Fibroblast of the conjunctiva (primary cell): ENCODE measurements at places on chromosomes 3 and 15.

DNA sequence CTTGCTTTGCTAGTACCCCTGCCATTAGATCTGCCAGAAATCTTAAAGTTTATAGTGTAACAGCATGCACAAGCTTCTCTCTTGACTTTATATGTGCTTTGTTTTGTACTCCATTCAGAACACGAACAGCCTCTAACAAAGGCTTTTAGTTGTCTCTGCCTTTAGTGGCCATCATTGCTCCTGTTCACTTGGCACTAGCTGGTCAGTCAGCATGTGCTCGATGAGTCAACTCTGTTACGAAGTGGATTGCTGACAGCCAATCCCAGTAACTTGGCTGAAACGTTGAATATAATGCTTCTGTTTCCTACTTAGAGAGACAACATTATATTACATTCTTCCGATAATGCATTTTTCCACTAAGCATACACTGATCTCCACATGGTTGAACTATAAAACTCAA is 349.2 kb downstream of the NAALADL2 start:
- DNase-seq, result no peak

GRCh38 chr15:83422081-83422480 is 25.1 kb upstream of the SH3GL3 start:
- DNase-seq, result no peak

DNA sequence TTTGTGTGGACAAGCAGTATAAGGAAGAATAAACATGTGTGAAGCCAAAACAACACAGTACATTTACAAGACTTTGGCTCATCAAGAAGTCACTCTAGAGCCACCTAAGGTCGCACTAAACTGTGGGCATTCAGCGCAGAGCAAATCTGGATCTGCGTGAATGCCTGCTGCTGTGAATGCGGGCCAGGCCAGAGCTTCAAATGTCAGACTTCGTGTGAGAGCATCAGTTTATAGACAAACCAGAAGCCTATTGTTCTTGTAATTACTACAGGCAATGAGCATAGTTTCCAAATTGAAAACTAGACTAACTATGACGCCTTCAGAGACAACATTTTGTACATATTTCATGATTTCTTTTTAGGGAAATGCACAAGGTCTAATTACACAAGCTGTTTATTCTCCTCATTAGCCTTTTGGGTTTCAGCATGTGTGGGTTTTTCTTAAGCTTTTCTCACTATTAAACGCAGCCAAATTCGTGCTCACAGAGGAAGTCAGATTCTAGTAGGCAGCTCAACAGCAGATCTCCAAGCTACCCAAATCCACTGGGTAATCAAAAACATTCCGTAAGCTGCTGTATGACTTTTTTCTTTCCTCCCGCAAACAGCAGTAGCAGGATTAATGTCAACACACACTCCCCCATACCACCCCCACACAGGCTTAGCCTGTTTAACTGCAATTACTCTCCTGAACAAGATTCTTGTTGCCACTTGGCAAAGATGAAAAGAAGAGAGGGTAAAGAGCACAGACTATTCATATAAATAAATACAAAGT is 84.5 kb upstream of the SETMAR start:
- DNase-seq, result no peak

GRCh38 chr15:55197719-55198118 is 978 bp upstream of the RSL24D1 start:
- DNase-seq, result no peak

- no peak for DNase-seq
These were observed 34.5 kb upstream of the ST3GAL6 start for GRCh38 chr3:98728672-98729071.

DNA sequence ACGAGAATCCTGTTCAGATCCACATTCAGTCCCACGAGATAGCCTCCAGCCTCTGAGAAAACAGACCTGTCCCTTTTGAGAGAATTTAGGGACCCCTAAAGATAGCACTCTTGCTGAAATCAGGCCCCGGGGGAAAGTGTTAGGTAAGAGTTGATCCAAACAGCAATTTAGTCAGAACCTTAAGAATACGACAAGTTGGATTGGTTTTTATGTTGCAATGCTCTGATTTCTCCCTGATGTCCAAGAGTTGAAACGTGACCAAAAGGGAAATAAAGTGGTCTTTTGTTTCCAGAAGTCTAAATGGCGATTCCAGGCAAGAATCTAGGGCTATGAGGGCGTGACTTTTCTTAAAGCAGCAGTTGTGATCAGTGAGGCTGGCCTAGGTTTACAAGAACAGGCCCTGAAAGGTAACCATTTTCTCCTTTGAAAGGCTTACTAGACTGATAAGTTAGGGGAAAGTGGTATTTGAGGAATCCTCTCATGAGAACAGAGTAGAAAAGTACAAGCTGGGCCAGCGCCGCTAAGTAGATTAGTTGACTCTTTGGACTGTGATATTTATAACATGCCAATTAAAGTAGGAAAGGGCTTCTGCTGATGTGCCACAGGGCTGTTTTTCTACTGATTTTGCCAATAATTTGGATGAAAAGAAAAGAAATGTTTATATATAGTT is 4.9 kb downstream of the MAN2A2 start:
- no peak for DNase-seq

DNA sequence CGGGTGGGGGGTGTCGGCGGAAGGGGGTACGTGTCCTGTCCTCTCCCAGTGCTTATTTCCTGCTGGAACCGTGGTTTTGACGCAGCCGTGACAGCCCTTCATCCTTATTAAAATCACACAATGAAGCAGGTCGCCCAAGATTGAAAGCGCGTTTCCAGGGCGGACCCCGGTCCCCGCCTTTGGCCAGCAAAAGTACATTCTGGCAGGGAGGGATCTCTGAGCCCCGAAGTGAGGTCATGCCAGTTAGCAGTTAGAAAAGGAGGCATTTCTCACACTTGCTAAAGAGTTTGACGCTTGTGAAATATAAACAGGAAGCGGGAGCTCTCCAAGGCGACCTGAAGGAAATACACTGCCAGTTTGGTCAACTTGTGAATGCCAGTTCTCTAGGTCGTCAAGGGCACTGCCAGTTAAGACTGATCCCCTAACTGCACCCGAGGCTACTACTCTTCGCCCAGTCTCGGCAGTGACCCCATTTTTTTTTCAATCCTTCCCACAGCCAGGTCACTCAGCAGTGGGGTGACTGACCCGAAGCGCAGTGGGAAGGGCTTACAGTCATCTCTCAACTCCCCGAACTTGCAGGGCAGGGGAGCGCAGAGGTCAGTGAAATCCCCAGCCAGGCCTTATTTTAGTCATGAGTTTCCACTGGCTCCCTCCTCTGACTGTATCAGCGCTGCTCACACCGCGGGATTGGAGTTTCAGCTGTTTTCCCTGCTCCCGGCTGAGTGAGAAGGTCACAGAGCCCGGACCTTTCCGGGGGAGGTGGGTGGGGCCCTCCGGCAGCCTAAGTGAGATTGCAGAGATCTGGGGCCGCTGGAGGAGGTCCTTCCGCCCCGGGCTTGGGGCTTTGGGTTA is 2.0 kb upstream of the BHLHE40 start:
- no peak for DNase-seq

DNA sequence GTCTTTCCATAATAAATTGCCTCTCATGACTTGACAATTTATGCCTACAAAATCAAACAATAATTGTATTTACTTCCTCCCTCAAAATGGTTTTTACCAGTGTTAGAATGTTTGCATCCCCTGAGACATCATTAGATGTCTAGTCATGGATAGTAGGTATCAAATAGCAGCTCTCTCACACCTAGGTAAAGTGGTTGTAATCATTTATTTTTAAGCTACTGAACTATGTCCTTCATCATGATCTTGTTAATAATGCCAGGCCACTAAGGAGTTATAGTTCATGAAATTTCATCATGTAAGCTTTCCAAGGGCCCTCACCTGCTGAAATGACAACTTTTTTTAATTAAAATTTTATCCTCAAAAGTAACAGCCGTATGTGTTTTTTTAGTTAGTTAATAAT is 134.1 kb downstream of the ARPP21 start:
- no peak for DNase-seq

DNA sequence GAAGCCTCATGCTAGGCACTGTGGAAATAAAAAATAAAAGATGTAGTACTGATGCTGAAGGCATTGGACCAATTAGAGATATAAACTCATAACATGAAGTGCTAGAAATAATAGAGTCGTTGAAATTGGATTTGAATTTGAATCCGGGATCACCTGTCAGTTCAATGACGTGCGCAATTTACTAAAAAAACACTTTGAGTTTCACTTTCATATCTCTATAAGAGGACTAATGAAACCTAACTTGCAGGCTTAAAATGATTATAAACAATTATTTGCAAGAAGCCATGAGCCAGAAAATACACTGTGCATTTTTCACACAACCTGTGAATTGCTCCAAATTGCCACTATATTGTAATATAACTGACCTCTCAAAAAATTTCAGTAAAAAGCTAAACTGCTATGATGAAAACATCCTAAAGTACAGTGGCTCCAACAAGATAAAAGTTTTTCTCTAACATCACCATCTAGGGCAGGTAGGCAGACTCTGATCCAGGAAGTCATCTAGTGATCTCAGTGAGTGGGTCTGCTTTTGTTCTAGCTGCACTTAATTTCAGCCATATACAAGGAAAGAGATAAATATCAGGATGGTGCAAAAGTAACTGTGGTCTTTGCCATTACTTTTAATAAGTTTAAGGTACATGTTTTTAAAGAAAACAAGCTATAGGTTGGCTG is 440.2 kb downstream of the CNTN6 start:
- DNase-seq, result no peak

DNA sequence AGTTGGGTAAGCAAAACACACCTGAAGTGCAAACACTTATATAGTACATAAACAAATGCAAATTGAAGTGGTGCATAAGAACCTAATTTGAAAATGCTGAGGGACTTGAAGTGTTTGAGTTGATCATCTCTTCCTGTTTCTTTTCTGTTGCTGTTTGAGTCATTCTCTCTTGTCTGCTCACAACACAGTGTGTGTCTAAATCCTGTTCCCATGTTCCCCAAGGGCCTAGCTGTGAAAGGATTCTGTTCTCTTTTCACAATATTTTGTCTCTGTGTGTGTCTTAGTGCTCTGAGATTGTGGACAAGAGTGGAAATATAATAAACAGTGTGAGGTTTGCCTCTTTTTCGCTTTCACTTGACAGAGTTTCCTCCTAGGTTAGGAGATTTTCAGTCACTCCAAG is 6.1 kb downstream of the CD96 start:
- no peak for DNase-seq

DNA sequence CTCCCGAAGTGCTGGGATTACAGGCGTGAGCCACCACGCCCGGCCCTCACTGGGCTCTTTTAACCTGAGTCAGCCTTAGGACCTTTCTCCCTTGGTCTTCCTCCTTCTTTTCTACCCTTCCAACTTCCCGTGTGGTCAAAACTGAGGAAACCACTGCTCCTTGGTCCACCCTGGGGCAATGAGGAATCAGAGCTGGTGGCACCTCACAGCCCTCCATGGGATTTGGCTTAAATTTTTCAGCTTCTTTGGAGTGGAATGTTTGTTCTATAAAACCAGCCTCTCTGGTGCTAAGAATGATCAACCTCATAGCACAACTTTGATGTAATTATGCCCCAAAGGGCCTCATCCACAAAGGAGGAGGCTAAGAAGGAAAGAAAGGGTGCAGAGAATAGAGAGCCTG is 76.6 kb upstream of the CFAP20DC start:
- no peak for DNase-seq

GRCh38 chr3:66398228-66399025 is 102.4 kb downstream of the LRIG1 start:
- DNase-seq, result no peak

DNA sequence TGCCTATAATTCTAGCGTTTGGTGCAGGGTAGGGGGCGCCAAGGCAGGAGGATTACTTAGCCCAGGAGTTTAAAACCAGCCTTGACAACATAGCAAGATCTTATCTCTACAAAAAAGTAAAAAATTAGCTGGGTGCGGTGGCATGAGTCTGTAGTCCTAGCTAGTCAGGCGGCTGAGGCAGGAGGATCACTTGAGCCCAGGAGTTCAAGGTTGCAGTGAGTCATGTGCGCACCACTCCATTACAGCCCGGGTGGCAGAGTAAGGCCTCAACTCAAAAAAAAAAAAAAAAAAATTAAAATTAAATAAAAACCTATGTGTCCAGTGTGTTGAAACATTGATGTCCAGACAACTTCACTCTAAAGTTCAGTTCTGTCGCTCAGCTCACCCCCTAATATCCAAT is 78.2 kb upstream of the SOX2 start:
- no peak for DNase-seq

DNA sequence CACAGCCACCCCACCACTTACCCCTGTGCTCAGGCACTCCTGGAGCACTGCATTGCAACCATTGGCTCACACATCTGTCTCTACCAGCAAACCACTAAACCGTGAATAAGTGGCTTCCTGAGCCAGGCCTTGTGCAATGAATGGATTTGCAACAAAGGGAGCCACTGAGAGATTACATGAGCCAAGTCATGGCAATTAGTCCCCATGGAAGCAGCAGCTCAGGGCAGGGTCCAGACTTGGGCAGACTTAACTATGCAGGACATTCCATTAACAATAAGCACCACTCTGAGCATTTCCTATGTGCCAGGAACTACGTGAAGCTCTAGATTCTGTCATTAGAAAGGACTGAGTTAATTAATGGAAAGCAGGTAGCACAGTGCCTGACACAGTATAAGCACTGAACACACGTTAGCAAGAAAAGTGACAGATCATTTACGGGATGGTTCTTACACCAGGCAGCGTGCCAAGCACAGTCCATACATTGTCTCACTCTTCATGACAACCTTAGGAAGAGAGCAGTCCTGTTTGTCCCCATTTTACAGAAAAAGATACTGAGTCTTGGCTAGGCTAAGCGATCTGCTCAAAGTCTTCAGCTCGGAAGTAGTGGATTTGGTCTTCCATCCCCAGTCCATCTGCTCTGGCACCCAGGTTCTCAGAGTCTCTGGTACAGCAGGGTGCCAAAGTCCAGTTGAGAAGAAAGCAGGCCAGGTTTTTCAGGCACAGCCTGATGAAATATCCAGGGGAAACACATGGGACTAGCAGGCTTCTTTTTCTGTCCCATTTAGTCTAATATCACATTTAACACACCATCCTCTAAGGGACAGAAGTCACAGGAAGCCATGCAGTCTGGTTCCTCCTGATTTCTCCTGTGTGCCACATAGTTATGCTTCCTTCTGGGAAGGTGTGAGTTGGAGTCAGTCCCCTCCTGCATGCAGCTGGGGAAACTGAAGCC is 44.1 kb downstream of the LIPC start:
- DNase-seq, result no peak

DNA sequence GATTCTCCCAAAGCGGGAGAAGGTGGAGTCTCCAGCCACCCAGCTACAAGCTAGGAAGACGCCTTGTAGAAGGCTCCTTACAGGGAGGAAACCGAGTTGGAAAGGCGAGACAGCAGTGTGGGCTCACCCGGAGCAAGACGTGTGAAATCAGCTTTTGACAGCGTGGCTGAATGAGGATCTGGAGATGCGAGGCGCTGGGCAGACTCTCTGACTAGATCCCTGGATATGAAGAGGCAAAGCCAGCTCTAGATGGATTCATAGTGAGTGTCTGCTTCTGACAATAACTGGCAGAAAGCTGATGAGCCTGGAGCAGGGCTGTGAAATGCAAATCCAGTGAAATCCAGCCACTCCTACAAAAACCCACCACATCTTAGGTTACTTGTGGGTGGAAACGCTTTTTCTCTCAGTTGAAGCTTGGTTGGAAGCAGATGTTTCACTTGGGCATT is 41.0 kb downstream of the GOLGA6A start:
- no peak for DNase-seq
